Renal cortical epithelial cell (primary cell): ENCODE measurements at places on chromosomes 12 and 14. TPM values are rescaled to one million over a fixed set of nuclear protein-coding genes. Genes with fewer than 3 reads are reported as not detected.

Gene PTPN6
- 14.8 and 18.4 TPM in 2 replicates for total RNA-seq

Gene STYK1
- 2.6 and 4.3 TPM in 2 replicates for total RNA-seq

Gene ZBTB42
- 7.6 and 8.1 TPM in 2 replicates for total RNA-seq

Gene DIABLO
- 106 and 138 TPM in 2 replicates for total RNA-seq

Gene KRT71
- not detected in 2 replicates for total RNA-seq
